ENCODE measurements at places on chromosomes 2 and 18.

DNA sequence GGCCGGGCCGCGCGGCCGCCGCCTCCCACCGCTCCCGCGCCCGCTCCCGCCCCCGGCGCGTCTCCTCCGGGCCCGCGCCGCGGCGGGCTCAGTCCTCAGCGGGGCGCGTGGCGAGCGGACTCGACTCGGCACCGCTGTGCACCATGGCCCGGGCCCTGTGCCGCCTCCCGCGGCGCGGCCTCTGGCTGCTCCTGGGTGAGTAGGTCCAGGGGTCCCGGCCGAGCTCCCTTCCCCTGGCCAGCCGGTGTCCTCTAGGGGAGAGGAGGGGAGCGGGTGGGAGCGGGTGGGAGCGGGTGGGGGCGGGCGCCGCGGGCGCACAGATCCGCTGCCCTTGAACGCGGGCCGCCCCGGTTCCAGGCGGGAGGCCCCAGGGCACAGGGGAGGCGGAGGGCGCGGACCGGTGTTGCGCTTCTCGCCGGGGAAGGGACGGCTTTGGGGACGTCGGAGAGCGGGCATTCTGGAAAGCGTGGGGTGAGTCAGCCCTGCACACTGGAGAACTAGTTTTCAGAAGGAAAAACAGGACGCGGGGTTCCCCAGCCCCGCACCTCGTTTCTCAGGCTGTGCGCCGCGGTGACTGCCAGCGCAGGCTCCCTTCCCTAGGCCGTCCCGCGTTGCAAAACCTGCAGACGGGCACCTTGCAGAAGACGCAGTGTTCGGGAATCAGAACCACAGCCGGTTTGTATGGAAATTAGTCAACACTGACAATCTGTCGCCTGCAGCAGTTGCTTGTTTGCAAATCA, at the start of gene RAMP1:
Gene RAMP1 (plus strand): TSS at position 91 of the 740 bp plus-strand sequence. CDS start 53 bp downstream, at position 144.
- no peak for DNase-seq

GRCh38 chr2:211429256-211429920, 873.0 kb downstream of the CPS1 start:
- DNase-seq, result no peak

DNA sequence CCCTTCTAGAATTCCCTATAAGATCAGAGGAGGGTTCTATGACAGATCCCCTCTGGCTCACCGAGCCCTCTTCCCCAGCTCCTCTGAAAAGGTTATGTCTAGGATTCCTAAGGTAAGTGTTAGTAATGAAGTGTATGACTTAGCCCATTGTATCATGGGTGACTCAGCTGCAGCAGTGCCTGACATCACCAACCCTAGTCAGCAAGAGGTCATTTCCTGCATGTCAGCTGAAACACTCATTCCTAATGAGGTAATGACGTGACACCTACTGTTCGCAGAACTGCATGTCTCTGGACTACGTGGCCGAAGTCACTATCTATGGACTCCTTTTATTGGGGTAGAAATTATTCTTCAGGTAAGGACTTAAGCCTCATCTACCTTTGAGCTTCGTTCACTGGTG, 196.1 kb upstream of the MYT1L start:
- no peak for DNase-seq

GRCh38 chr2:223822818-223823217, 14.6 kb downstream of the AP1S3 start:
- no peak for DNase-seq

- DNase-seq, result no peak
These were observed 453.2 kb upstream of the PIK3C3 start for GRCh38 chr18:41501848-41502247.

GRCh38 chr2:57598551-57598950, 448.1 kb upstream of the VRK2 start:
- DNase-seq, result no peak

- no peak for DNase-seq
These were observed 35.9 kb downstream of the SMC6 start for GRCh38 chr2:17717666-17718065.

GRCh38 chr18:10487154-10487553, 32.7 kb downstream of the APCDD1 start:
- no peak for DNase-seq

DNA sequence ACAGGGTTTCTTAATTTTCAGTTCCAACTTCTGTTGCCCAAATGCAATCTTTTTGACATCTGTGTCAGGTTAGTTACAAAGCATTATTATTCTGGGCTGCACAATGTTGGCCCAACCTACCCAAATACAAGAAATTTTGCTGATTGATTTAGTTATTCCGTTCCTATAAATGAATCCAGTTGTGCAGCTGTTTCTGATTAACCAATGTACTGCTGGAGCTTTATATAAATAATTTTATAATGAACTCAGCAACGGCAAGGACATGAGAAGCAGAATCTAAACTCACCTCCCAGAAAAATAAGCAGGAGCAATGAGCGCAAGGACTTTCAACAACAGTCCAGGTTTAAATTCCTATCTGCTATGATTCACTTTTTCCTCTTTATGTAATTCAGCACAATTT, 76.3 kb upstream of the WIPF1 start:
- no peak for DNase-seq

DNA sequence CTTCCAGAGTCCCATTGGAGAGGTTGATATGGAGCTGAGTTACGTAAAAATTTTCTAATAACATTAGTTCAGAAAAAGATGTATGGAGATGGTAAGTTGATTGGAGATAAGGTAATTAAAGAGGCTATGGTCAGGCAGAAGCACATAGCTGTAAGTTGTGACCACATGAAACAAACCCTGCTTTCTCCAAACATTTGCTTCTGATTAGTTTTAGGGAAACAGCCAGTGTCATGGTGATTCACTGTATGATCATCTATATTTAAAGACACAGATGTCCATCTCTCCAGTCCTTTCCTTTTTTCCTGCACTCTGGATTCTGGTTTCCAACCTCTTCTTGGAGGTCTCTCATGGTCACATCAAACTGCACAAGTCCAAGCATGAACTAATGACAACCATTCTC, 1550.8 kb upstream of the PIK3C3 start:
- DNase-seq, result no peak

GRCh38 chr2:71664161-71664560, 210.8 kb downstream of the DYSF start:
- DNase-seq, result no peak

- DNase-seq, result no peak
These were observed 78.8 kb upstream of the GAREM1 start for GRCh38 chr18:32549248-32550110.

GRCh38 chr18:59605633-59606192, 91.5 kb downstream of the CCBE1 start:
- DNase-seq, result no peak

DNA sequence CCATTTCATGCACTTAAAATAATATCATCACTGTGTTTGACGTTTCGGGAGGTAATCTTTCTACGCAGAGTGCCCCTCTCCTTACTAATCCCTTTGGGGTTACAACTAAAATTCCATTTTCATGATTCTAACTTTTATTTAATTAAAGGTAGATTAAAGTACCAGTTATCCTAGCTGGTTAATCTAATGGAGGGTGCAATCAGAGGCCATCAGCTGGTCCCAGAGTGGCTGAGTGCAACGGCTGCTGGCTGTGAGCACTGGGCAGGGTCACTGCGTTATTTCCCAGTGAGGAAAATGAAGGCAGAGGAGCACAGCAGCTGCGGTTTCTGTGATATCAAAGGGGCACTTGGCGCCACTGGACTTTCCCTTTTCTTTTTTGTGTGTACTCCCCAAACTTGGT, 12.1 kb downstream of the SCYGR4 start:
- DNase-seq, result no peak

DNA sequence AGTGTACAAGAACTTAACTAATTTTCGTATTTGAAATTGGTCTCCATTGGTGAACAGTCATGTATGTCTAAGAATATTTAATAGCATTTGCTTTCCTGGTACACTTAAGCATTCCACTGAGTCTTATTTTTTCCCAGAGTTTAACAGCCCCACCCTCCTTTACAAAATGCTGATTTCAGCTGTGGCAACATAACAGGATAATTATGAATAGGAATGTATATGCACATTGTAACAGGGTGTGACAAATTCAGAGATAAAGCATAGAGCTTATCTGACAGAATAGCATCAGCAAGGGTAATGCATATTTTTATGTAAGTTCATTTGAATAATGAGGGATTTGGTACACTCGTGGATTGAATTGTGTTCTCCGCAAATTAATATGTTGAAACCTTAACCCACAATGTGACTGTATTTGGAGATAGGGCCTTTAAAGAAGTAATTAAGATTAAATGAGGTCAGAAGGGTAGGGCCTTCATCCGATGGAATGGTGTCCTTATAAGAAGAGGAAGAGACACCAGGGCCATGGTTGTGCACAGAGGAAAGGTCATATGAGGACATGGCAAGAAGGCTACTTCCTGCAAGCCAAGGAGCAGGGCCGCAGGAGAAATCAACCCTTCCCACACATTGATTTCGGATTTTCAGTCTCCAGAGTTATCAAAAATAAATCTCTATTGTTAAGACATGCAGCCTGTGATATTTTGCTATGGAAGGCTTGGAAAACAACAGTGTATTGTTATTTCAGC, 439.7 kb upstream of the CDH20 start:
- no peak for DNase-seq

DNA sequence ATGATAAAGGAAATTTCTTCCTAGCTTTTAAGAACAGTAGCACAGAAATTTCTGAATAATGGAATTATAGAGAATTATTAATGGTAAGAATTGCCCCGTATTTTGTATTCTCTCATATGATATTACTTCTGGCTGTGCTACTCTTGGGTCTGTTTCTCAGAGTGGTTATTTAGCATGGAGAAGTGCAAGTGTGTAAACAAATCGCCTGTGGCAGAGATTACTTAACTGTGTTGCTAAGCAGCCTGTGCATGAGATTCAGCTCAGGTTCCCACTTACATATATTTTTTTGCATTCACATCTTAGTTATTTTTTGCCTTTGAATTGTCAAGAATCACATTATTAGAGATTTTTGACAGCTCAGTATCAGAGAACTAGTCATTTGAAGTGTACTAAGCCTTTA, 80.1 kb upstream of the NFATC1 start:
- DNase-seq, result no peak

DNA sequence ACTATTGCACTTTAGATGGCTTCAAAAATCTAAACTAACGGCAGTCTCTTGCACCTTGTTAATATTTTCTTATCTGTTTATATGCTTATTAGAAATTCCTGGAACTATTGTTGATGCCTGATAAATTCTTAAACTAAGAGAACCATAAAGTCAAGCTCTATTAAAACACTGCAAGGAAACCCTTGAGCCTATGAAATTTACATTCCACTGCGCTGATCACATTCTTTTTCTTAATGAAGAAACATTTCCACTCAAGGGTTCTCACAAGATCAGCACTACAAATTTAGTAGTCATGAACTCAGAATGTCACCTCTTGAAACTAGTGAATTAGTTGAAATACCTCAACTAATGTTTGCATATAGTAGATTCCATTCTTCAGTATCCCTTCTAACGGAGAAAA, 331.8 kb upstream of the SLC8A1 start:
- no peak for DNase-seq

DNA sequence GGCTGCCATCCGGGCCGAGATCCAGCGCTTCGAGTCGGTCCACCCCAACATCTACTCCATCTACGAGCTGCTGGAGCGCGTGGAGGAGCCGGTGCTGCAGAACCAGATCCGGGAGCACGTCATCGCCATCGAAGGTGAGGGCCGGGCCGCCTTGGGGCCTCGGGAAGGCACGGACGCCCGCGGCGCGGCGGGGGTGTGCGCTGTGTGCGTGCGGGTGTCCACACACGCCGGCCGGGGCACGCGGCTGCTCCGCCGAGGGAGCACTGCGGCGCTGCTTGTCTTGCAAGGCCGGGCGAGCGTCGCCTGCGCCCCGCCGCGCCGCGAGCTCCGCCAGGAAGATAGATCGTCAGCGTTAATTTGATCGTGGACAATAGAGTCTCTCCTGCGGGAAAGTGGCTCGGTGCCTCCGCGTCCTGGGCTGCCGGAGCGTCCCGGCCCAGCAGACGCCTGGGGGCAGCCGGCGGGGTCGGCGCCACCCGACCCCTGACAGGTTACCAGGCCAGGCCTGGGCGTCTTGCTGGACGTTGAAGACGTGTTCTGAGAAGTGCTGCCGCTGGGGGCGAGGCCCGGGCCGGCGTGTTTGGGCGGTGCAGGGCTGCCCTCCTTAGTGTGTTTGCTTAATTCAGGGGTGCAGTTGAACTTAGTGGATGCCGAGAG, 1.0 kb downstream of the AGAP1 start:
- DNase-seq, result no peak

DNA sequence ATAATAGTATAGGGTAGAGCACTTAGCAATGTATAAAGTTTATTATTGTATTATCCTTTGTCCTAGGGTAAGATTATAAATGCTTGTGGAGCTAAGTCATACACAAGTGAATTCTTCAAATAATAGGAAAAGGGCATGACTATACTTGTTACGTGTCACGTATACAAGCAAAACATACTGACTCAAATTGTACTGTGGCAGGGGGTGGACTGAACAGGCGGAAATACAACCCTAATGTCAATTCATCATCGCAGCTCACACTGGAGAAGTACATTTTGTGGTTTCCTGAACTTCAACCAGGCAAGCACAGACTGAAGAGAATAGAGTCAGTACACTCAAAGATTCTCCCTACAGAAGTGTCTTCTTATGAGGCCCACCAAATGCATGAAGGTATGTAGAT, 201.0 kb downstream of the MBD2 start:
- DNase-seq, result no peak

- no peak for DNase-seq
These were observed 89.5 kb upstream of the STK39 start for GRCh38 chr2:168336786-168337388.

DNA sequence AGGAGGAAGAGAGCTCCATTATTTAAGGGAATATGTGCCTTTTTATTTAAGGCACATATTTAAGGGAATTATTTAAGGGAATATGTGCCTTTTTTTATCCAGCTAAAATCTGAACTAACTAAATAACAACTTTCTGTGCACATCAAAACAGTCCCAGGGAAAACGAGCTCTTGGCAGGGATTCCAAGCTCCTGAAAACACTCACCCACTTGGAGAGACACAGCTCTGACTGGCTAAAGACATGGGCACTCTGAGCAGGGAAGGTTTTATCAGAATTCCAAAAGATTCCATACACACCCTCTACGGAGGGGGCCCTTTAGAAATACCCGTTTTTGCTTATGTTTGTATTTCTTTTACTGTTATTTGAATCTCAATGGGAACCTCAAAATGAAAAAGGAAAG, 181.0 kb downstream of the ZNF516 start:
- DNase-seq, result no peak

DNA sequence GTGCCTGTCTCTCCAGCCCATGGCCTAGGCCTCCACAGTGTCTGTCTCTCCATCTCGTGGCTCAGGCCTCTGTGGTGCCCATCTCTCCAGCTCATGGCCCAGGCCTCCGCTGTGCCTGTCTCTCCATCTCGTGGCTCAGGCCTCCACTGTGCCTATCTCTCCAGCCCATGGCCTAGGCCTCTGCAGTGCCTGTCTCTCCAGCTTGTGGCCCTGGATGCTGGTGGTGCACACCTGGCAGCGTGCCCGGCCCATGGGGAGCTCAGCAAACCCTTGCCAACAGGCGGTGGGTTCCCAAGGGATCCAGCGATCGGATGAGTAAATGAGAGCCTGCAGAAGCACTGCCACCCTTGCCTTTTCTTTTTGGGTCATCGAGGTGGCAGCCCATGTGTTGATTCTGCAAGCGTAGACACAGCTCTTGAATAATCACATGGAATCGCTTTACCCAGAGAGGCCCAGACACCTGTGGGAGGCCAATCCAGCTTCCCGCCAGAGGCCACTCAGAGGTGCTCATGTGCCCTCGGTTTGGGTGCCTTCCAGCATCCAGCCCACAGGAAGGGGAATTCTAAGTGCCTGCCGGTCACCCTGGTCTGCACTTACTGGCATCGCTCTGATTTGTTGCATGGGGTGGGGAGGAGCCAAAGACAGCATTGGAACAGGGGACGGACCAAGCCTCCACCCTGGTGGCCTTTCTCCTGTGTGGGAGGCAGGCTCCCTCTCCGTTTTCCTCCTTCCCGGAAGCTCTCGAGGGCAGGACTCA, 101.8 kb upstream of the HDAC4 start:
- DNase-seq, result no peak
